Right atrium auricular region (tissue), 2 donors: ENCODE measurements at places on chromosomes 12 and 14.
A peak's percentile ranks its signal among the peaks of the same experiment; 100 is the strongest.

GRCh38 chr14:56219666-56220413 is 101.6 kb downstream of the PELI2 start:
- DNase-seq, result no peak
- no peaks in the 10 kb centered on the region for H3K4me1 ChIP-seq
- H3K27me3 ChIP-seq, result no peaks in the 10 kb centered on the region
- H3K4me3 ChIP-seq, result no peak overlapping the region

DNA sequence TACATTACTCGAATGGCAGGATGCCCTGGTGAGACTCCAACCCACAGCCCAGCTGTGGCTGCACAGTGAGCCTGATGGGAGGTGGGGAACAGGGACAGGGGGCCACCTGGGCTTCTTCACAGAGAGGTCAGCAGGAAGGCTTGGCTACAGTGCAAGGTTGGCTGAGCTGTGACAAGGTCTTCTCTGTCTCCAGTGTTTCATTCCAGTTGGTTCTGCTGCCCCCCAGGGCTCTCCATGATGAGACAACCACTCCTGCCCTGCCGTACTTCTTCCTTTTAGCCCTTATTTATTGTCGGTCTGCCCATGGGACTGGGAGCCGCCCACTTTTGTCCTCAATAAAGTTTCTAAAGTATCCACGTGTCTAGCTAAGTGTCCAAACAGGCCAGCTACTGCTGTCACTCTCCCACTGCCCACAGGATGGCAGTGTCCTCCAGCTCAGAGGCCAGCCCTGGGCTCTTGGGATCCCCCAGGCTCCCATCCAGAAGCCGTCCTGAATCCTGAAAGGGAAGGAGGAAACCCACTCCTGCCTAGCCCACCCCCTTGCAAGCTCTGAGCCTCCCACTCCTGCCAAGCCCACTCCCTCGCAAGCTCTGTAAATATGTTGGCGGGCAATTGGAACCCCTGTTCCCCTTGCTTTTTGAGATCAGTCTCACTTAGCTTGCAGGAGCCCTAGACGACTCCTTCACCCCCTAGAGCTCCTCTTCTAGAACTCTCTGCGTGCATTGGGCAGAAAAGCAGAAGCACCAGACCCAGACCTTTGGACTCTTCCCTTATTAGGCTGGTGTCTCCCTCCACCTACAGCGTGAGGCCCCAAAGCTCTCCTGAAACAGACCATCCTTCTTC is 5.4 kb downstream of the C1QL4 start:
- peaks cover 17% of the 10 kb centered on the region for H3K27me3 ChIP-seq
- no peaks in the 10 kb centered on the region for H3K36me3 ChIP-seq

DNA sequence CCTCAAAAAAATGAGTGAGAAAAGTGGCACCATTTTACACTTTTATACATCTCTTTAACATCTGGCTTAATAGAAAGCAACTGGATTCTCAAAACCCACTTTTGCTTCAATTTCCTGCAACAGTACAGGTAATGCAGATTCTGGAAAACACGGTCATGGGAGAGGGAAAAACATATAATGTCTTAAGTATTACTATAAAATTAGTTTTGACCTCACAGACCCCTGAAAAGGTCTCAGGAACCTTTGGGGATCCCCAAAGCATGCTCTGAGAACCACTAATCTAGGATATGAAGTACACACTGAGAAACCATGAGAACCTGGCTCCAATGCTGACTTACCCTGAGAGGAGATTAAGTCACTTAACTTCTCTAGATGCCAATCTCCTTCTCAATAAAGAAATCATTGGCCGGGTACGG is 64.7 kb downstream of the PPP2R5E start:
- no peaks in the 10 kb centered on the region for H3K4me1 ChIP-seq
- no peaks in the 10 kb centered on the region for H3K27me3 ChIP-seq
- no peaks in the 10 kb centered on the region for H3K36me3 ChIP-seq
- no peak for DNase-seq
- no peak overlapping the region for H3K27ac ChIP-seq
- H3K4me3 ChIP-seq, result no peak overlapping the region

DNA sequence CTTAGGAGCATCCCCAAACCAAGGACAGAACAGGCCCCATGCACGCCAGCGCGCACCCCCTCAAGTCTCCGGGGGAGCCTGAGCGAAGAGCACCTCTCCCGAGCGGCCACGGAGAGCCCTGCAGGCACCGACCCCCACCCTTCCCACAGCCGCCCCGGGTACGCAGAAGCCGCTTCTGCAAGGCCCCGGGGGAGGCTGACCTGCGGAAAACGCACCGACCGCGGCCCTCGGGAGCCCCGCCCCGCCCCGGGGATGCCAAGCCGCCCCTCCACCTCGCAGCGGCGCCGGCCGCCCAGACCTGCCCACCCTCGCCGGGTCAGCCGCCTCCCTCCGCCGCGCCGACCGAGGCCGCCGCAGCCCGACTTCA is 385 bp downstream of the CAPRIN2 start:
- no peaks in the 10 kb centered on the region for H3K36me3 ChIP-seq
- H3K4me3 ChIP-seq, result peak overlapping the region; percentile 79
- H3K27ac ChIP-seq, result peak overlapping the region; percentile 85
- no peaks in the 10 kb centered on the region for H3K4me1 ChIP-seq
- H3K27me3 ChIP-seq, result no peaks in the 10 kb centered on the region
- DNase-seq, result peak; percentile 60

GRCh38 chr14:58587271-58587670 is 50.5 kb upstream of the DACT1 start:
- no peak overlapping the region for H3K4me3 ChIP-seq
- H3K36me3 ChIP-seq, result no peaks in the 10 kb centered on the region
- no peak for DNase-seq
- no peaks in the 10 kb centered on the region for H3K4me1 ChIP-seq
- no peak overlapping the region for H3K27ac ChIP-seq

GRCh38 chr14:93173943-93174395 is 10.7 kb downstream of the MOAP1 start:
- no peaks in the 10 kb centered on the region for H3K36me3 ChIP-seq
- H3K27ac ChIP-seq, result no peak overlapping the region
- H3K27me3 ChIP-seq, result no peaks in the 10 kb centered on the region
- no peak overlapping the region for H3K4me3 ChIP-seq
- no peak for DNase-seq

GRCh38 chr14:90499121-90499520 is 102.3 kb downstream of the CALM1 start:
- H3K36me3 ChIP-seq, result no peaks in the 10 kb centered on the region
- H3K4me1 ChIP-seq, result no peaks in the 10 kb centered on the region
- no peak for DNase-seq
- H3K27ac ChIP-seq, result no peak overlapping the region
- no peaks in the 10 kb centered on the region for H3K27me3 ChIP-seq
- H3K4me3 ChIP-seq, result no peak overlapping the region

DNA sequence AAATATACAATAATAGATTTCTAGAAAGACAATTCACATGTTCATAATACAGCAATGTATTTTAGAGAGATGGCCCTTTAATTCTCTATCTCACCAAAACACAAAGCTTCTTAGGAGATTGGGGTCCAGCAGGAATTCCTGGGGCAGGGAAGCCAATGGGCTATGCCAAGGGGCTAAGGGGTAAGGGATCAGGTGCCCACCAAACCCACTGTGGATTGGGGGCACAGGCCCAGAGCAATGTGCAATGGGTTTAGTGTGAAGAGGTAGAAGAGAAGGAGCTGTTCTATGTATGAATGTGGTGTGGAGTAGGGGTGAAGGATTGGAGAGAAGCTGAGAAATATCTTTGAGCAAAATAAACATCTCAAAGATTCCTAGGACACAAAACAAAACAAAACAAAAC is 2.6 kb downstream of the HOXC13 start:
- no peak overlapping the region for H3K27ac ChIP-seq
- peaks cover 40% of the 10 kb centered on the region for H3K27me3 ChIP-seq
- no peaks in the 10 kb centered on the region for H3K4me1 ChIP-seq
- H3K36me3 ChIP-seq, result no peaks in the 10 kb centered on the region
- H3K4me3 ChIP-seq, result no peak overlapping the region

GRCh38 chr12:42019746-42020145 is 124.9 kb downstream of the GXYLT1 start:
- peaks cover 3% of the 10 kb centered on the region for H3K4me1 ChIP-seq
- no peak for DNase-seq
- H3K27ac ChIP-seq, result no peak overlapping the region
- H3K36me3 ChIP-seq, result no peaks in the 10 kb centered on the region

DNA sequence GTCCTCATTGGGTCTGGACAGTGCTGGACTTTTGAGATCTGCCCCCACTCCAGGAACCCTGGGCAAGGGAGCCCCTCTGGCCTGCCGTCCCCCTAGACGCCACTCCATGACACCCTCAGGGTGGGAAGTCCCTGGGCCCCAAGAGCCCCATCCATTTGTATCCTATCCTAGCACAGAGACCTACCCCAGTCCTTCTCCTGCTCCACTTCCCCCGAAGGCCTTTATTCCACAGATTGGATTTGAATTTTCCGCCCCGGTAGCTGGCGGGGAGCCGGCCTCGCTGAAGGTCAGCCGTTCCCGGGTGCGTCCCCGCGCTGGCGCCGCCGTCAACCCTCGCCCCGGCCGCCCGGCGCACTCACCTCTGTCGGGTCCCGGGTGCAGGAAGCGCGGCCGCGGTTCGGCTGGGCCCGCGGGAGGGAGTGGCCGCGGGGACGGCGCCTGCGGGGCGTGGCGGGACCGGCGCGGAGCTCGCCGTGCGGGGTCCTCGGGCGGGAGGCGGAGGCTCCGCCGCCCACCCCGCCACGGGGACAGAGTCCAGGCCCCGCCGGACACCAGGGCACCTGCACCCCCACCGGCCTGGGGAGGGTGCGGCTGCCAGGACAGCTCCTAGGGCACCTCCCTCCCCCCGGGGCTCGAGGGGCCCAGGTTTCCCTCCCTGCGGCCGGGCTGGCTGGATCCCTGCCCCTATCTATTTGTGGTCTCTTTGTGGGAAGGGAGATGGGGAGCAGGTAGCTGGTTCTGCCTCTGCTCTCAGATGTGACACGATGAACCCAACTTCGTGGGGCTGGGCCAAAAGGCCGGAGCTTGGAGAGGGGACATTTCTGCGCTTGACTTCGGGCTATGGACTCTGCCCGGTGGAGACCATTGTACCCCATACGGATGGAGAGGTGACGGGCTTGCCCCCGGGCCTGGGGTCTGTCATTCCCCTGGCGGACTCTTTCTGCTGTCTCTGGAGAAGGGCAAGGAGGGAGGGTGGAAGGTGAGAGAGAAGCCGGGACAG is 19.9 kb upstream of the GPR68 start:
- H3K36me3 ChIP-seq, result no peaks in the 10 kb centered on the region
- H3K27ac ChIP-seq, result peak overlapping the region; percentile 31
- H3K4me3 ChIP-seq, result peak overlapping the region; percentile 30
- H3K4me1 ChIP-seq, result no peaks in the 10 kb centered on the region
- H3K27me3 ChIP-seq, result no peaks in the 10 kb centered on the region

DNA sequence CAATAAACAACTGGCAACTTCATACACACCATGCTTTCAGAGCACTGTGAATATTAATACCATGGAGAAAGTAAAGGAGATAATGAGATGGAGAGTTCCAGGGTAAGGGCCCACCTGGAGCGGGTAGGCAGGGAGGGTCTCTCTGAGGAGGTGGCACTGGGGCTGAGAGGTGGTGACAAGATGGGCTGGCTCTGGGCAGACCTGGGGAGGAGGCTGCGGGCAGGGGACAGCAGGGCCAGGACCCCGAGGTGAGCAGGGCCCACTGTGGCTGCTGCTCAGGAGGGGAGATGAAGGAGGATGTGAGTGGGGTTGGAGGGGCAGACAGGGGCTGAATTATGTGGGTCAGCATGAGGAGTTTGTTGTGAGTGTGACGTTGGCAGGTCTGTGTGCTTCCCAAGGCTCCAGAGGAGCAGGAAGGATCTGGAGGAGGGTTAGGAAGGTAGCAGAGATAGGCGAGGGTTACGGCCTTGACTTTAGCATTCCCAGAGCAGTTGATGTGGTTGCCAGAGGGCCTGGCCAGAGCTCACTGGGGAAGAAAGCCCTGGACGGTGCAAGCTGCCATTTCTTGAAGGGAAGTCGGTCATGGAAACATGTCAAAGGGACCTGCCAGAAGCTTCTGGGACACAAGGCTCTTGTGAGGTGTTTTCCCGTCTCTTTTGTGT is 88.2 kb downstream of the CACNA1C start:
- peak overlapping the region; percentile 56 for H3K27ac ChIP-seq
- peaks cover 9% of the 10 kb centered on the region for H3K36me3 ChIP-seq
- no peak overlapping the region for H3K4me3 ChIP-seq
- no peak for DNase-seq

- H3K4me3 ChIP-seq, result no peak overlapping the region
- DNase-seq, result no peak
- no peaks in the 10 kb centered on the region for H3K36me3 ChIP-seq
- no peaks in the 10 kb centered on the region for H3K27me3 ChIP-seq
- H3K27ac ChIP-seq, result peak overlapping the region; percentile 85
- no peaks in the 10 kb centered on the region for H3K4me1 ChIP-seq
These were observed 17.9 kb upstream of the PTGR2 start for GRCh38 chr14:73833530-73834260.

DNA sequence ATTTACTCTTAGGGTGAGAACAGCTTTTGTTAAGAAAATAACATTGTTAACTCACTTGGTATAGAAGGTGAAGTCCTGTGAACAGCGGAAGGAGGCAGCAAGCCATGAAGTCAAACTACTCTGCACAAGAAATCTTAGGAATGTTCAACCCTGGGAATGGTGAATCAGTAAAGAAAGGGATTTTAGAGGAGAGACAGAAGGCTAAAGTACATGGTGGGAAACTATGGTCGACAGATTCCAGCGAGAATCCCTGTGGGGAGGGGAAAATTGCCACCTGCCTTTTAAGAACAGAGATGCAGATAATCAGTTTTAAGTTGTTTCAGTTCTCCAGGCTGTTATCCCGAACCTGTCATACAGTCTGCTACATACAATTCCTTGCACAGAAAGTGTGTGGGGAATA is 63.2 kb upstream of the PTPRR start:
- no peak overlapping the region for H3K4me3 ChIP-seq
- no peaks in the 10 kb centered on the region for H3K27me3 ChIP-seq
- H3K4me1 ChIP-seq, result peaks cover 4% of the 10 kb centered on the region
- no peak overlapping the region for H3K27ac ChIP-seq
- DNase-seq, result no peak

GRCh38 chr12:94152292-94153078 is 4.1 kb downstream of the PLXNC1 start:
- H3K27ac ChIP-seq, result no peak overlapping the region
- H3K36me3 ChIP-seq, result no peaks in the 10 kb centered on the region

DNA sequence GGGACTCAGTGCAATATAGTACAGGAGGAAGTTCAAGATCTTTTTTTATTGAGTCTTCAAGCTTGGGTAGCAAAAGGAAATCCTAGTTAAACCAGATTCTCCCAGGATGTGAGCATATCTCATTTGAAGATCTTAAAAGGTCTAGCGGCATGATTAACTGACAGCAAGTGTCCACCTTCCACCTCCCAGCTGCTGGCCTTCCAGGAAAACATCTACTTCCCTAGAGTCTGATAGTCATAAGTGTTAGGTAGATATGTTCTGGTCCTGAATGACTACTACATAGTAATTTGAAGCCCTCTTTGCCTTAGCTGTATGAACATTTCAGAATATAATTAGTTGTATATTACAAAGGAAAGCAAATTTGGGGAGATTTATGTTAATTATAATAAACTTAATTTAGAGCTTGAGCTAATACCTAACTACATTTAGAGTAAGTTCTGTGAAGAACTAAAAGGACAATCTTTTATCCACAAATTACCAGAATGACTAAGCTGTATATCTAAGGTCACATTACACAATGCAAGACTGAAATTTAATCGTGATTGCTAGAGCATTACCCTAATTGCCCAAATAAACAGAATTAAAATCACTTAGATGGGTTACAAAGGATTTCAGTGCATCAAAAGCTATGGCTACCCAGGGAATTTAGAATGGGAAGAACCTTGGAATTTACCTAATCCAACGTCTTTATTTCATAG is 9.9 kb downstream of the LGR5 start:
- no peak overlapping the region for H3K27ac ChIP-seq
- no peak for DNase-seq
- no peaks in the 10 kb centered on the region for H3K4me1 ChIP-seq
- no peak overlapping the region for H3K4me3 ChIP-seq

GRCh38 chr12:45339035-45339434 is 123.1 kb downstream of the ANO6 start:
- no peak overlapping the region for H3K4me3 ChIP-seq
- peaks cover 34% of the 10 kb centered on the region for H3K4me1 ChIP-seq
- DNase-seq, result no peak
- H3K27ac ChIP-seq, result peak overlapping the region; percentile 59
- no peaks in the 10 kb centered on the region for H3K36me3 ChIP-seq
- no peaks in the 10 kb centered on the region for H3K27me3 ChIP-seq
